COR-L47 (cell line): ENCODE measurements at places on chromosomes 2 and 18.

- DNase-seq = no peak
These were observed 45.6 kb downstream of the MEX3C start for GRCh38 chr18:51151568-51152511.

DNA sequence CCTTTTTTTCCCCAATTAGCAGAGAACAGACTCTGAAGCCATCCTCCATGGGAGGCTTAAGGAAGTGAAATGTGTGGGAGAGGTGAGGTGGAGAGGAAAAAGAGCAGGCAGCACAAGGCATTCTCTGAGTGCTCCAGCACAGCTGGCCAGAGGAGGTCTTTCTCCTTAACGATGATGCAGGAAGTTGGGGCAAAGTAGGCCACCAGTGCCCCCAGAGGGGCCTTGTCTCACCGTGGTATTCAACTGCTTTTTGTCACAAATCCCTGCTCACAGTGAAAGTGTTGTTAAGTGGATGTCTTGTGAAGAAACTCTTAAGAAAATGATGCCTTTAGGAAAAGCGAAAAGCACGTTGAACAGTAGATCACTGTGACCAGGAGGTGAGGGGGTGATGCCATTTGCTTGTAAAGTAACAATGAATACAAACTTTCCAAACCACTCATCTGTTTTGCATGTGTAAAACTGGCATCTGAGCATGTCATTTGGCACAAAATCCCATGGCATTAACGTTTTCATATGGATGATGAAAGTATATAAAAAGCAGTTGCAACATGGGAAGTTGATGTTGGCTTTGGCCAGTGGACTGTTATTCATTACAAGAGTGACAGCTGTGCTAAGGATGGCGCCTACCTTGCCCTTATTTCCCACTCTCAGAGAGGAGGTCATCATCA is 49.2 kb upstream of the CDC42EP3 start:
- no peak for DNase-seq

DNA sequence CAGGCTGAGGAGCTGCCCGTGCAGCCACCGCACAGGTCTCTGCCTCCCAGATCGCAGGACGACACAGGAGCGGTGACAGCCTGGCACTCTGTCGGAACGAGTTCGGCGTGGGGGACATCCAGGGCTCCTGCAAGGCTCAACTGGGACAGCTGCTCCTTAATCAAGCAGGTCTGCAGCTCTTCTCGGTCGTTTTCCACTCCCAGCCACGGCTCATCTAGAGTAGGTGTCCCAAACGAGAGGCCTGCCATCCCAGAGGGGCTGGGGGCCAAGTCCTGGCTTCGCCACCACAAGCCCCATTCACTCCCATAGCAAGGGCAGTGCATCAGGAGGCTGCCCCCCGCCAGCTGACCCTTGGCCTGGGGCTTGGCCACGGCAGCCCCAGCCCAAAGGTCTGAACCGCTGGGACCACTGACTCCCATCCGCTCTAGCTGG is 22.5 kb downstream of the PASK start:
- DNase-seq = no peak

GRCh38 chr2:156675896-156676295 is 239.7 kb downstream of the GPD2 start:
- no peak for DNase-seq

GRCh38 chr2:237180987-237181386 is 95.3 kb downstream of the COPS8 start:
- no peak for DNase-seq

- no peak for DNase-seq
These were observed 4.8 kb downstream of the TMEM200C start for GRCh38 chr18:5890331-5891183.

GRCh38 chr2:191274413-191274815 is 29.2 kb downstream of the MYO1B start:
- DNase-seq = peak; percentile 44

- no peak for DNase-seq
These were observed 242.0 kb upstream of the MEIS1 start for GRCh38 chr2:66192888-66193287.
